ENCODE measurements at places on chromosomes 3 and 15.

DNA sequence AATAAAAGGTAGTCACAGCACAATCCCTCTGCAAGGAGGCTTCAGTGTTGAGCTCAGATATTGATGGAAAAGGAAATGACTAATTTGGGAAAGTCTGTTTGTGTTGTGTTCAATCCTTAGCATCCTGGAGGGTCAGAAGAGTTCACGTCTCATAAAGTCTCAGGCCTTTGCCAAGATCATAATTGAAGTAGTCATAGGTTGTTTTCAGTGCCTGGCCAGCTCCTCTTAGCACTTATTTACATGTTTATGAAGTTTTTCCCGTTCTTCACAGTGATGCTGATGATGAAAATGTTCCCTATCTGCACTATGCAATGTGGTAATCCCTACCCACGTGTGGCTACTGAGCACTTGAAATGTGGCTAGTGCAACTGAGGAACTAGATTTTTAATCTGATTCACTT lies 61.6 kb upstream of the TGFBR2 start:
- no peak for DNase-seq

- DNase-seq, result no peak
These were observed 448.8 kb downstream of the GRM7 start for GRCh38 chr3:7309641-7310102.

- DNase-seq, result no peak
These were observed 69.5 kb downstream of the FLNB start for GRCh38 chr3:58077596-58078285.

DNA sequence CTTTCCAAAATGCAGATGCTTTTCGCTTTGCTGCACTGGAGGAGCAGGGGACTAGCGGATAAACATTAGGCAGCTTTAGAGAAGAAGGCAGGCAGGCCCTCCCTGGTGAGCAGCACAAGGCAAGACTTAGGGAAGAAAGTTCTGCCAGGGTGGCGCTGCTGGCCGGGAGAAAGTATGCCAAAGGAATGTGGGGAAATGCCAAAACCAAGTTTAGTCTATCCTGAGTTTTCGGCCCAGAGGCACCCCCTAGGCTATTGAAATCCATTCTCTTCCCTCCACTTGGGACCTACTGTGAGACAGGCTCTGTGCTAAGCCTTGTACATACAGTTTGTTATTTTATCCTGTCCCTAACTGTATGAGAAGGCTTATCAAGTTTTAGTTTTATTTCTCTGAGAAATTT lies 9.2 kb downstream of the SHC4 start:
- no peak for DNase-seq

DNA sequence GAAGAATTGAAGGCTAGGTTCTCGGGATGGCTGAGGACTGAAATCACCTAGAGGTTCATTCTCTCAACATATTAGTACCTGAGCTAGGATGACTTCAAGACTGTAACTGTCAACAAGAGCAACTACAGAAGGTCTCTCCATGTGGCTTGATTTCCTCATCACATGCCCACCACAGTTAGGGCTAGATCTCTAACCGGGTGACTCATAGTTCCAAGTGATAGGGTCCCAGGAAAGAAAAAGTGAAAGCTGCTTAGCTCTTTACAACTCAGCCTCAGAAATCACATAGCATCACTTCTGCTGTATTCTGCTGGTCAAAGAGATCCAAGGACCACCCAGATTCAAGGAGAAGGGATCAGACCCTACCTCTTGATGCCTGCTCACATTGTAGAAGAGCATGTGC lies 165.4 kb upstream of the AGTR1 start:
- no peak for DNase-seq

GRCh38 chr15:68815598-68815997 lies 5.1 kb downstream of the ANP32A start:
- no peak for DNase-seq

GRCh38 chr3:76651784-76652183 lies 388.1 kb upstream of the ROBO2 start:
- DNase-seq, result no peak

GRCh38 chr3:176293276-176293675 lies 904.0 kb downstream of the TBL1XR1 start:
- no peak for DNase-seq

GRCh38 chr3:172285844-172286243 lies 162.4 kb downstream of the GHSR start:
- DNase-seq, result no peak

- DNase-seq, result no peak
These were observed 421.8 kb upstream of the TBL1XR1 start for GRCh38 chr3:177618873-177619733.

DNA sequence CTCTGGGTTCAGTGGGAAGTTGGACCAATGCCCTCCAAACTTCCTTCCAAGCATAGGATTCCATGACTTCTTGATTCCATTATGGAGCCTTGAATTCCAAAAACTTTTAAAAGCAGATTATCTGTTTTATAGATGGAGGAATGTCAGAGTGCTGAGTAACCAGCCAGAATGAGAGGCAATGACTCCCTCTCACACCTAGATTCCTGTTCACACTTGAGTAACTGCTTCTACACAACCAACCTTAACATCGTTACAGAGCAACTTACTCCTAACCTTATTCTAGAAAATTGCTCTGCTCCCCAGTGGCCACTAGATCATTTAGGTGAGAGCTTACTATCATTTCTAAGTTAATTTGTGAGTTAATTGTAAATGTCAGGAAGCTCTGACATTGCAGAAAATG lies 24.2 kb upstream of the NR2F2 start:
- DNase-seq, result no peak

DNA sequence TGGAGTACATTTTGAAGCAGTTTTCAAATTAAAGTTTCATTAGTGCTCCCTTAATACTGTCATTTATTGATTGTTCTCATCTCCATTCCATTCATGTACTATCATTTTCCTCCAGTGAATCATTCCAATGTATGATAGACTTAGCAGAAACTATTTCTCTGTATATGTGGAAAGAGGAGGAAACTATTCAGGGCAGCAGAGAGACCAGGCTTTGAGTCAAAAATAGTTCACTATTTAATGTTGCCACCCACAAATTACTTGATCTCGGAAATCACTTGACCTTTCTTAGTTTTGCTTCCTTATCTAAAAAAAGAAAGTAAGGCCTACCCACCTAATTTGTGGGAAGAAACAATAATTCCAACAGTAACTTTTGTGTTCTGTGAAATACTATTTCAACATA lies 610.5 kb upstream of the ZNF385D start:
- DNase-seq, result no peak

DNA sequence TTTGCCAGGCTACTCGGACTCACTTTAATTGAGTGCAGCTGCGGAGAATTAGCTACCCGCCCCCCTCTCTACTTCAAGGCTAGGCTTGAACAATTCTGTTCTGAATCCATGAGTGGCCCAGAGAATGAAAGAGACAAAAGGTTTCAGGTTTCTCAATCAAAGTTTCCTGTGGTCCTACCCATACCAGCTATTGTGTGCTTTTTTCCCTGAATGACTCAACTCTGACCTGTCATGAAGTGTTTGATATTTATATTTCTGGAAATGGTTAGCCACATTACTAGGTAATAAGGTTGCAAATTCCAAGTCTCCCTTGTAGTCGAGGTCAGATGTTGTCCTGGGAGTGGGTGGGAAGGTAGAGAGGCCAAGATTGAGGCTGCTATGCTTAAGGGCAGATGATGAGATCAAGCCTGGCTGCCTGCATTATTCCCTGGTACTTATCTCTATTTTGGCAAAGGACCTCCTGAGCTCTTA lies 392.7 kb upstream of the TBL1XR1 start:
- no peak for DNase-seq

All from amygdala (tissue), 56 donors.